ENCODE measurements at places on chromosomes 12 and 14. TPM values are rescaled to one million over a fixed set of nuclear protein-coding genes. Genes with fewer than 3 reads are reported as not detected.

- no peak for DNase-seq
These were observed 90.0 kb downstream of the RBM19 start for GRCh38 chr12:113876160-113876559.

DNA sequence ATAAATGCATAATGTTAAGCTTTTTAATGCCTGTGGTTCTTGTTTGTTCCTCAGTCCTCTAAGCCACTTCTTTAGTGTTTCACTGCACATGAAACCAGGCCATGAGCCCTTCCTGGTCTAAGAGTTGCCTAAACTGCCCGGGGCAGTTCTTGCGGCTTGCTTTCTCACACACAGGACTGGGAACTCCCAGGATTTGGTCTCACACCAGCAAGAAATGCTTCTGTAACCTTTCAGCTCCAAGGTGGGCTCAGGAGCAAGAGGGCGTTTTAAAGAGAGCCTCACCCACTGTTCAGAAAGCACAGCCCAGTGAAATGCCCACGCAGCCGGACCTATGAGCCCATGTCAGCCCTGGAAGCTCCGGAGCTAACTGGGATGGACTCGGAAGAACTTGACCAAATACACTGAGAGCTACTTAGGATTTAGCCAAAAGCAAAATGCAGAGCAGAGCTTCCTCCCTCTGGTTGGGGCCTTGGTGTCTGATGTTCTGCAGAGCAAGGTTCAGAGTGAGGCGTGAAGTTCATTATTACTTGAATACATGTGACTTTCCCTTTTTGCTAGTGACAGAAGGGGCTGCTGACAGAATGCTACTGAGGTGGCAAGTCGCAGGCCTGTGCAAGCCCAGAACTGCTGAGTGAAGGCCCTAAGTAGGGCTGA is 23.4 kb downstream of the SLC25A29 start:
- no peak for DNase-seq

DNA sequence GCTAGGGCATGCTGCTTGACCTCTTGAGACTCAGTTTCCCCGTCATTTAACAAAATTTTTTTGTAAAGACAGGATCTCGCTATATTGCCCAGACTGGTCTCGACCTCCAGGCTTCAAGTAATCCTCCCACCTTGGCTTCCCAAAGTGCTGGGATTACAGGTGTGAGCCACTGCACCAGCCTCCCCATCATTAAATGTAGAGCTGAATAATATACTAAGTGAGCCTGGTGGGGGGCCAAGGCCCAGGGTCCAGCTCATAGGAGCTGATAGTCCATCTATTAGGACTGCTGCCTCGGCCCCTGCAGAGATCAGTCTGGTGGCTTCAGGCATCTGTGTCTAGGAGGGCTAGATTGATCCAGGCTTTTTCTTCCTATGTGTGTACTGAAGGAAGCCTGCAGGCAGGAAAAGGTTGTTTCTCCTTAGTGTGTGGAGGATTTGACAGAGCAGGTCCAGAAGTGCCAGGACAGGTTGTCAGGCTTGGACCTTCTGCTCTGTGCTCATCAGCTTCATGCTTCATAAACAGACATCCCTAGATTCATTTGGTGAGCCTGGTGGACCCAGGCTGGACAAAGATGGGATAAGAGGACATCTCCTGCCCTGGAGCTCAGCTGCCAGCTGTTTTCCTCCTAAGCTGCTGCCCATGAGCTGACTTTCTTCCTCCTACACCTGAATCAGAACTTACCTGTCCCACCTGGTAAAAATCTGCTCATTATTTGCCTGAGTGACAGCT is 135.4 kb downstream of the ZFP36L1 start:
- no peak for DNase-seq

- no peak for DNase-seq
These were observed 673.0 kb upstream of the FLRT2 start for GRCh38 chr14:84856751-84857534.

PLEKHG7 gene
- 0.18 TPM for total RNA-seq

NAV3 gene
- not detected for total RNA-seq

MYH7 gene
- total RNA-seq = not detected

LRP1-AS gene
- not detected for total RNA-seq

All from activated CD4-positive, alpha-beta memory T cell treated with anti-CD3 and anti-CD28 coated beads, Interleukin-2, amount 10 ng/mL, durations not matched to agents 7 days and 5 days (primary cell).